Colonic mucosa (tissue), 4 donors: ENCODE measurements at places on chromosomes 7 and 10. TPM values are rescaled to one million over a fixed set of nuclear protein-coding genes. Genes with fewer than 3 reads are reported as not detected.

DNA sequence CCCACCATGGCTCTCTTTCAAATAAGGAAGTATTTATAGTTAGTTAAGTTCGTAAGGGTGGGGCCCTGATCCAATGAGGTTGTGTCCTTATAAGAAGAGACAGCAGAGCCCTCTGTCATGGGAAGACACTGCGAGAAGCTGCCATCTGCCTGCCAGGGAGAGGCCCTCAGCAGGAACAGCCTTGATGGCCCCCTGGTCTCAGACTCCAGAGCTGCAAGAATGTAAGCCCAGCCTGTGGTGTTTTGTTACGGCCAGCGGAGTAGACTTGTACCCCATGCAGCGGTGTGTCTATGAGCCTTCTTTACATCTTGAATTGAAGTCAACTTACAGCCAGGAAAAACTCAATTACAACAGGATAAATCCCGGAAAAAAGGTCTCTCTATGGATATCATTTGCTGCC is 14.3 kb upstream of the LARP4B start:
- DNase-seq: no peak

- DNase-seq: no peak
Observed at GRCh38 chr10:28845009-28845682, 167.8 kb downstream of the BAMBI start.

The OR2A5 gene
- total RNA-seq: not detected

GRCh38 chr10:120172356-120172755 is 279.8 kb downstream of the SEC23IP start:
- DNase-seq: no peak

- no peak for DNase-seq
Observed at GRCh38 chr7:20288036-20288435, 42.7 kb upstream of the ITGB8 start.

DNA sequence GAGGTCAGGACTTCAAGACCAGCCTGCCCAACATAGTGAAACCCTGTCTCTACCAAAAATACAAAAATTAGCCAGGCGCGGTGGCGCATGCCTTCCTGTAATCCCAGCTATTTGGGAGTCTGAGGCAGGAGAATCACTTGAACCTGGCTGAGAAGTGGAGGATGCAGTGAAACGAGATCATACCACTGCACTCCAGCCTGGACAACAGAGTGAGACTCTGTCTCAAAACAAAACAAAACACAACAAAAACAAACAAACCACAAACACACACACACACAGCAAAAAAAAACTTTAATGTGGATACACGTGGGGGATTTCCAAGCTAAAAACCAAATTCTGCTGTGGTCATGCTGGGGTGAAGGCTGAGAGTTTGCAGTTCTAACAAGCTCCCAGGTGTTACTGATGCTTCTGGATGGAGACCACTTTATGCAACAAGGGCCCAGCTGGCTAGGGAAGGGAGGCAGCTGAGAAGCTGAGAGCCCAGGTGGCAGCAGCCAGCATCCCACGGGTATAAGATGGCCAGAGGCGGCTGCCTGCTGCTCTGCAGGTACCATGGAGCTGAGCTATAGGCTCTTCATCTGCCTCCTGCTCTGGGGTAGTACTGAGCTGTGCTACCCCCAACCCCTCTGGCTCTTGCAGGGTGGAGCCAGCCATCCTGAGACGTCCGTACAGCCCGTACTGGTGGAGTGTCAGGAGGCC is at the start of gene ZP3:
ZP3 (plus strand) TSS at position 538 of the 699 bp plus-strand sequence; CDS start at position 553, 15 bp downstream.
- no peak for DNase-seq

GRCh38 chr7:105015390-105015965 is 1.5 kb downstream of the KMT2E start:
- DNase-seq: peak; percentile 72

DNA sequence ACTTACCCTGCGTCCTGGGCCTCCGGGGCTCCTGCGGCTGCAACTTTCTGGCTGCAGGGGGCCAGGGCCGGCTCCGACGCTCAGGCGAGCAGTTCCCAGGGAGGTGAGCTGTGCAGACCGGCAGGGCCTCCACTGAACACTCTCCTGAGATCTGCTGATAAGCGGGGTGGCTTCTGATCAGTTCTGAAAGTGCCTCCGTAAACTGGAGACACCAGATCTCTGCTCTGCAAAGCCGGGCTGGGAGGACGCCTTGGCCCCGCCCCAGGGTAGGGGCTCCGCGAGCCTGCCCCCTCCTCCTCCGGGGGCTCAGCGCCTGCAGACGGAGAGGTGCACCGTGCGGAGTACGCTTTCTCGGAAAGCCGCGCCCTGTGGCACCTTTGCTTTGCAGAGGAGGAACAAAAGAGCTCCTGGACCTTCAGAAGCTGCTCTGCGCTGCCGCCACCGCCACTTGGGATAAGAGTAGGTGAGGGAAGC is 141.3 kb upstream of the VKORC1L1 start:
- no peak for DNase-seq

DNA sequence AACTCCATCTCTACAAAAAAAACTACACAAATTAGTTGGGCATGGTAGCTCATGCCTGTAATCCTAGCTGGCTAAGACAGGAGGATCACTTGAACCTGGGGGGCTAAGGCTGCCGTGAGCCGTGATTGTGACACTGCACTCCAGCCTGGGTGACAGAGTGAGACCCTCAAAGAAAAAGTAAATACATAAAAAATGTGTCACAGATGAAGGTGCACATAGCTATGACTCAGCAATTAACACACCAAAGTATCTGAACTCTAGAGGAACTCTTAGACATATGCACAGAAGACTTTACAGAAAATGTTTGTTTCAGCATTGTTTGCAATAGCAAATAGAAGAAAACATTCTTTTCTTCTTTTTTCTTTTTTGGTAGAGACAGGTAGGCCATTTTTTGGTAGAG is 8.3 kb downstream of the C10orf62 start:
- DNase-seq: no peak

- DNase-seq: no peak
Observed at GRCh38 chr7:94429153-94429552, 34.5 kb downstream of the COL1A2 start.

DNA sequence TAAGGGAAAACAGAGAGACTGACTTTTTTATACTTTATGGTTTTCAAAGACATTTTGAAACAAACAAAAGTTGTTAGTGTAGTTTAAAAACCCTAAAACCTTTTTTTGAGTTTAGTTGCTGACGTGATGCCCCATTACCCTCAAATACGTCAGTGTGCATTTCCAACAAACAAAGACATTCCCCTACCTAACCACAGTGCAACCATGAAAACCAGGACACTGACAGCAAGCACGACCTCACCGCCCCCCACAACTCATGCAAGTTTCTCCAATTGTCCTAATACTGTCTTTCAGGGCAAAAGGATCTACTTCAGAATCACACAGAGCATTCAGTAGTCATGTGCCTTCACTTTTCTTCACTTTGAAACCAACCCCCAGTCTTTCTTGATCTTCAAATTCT is 75.0 kb downstream of the WNT2 start:
- no peak for DNase-seq

- DNase-seq: no peak
Observed at GRCh38 chr10:63563623-63564022, 42.4 kb downstream of the REEP3 start.

The ZNF239 gene
- total RNA-seq: 1.9 TPM

GRCh38 chr7:142412551-142413193 is 154.8 kb upstream of the PRSS58 start:
- peak; percentile 38 for DNase-seq

The PPP1R3C gene
- total RNA-seq: 1.9 TPM

- DNase-seq: no peak
Observed at GRCh38 chr7:158424531-158424930, 163.1 kb downstream of the PTPRN2 start.

- DNase-seq: no peak
Observed at GRCh38 chr7:147279514-147279913, 1162.9 kb downstream of the CNTNAP2 start.

GRCh38 chr7:154868921-154869320 is 134.0 kb downstream of the PAXIP1 start:
- no peak for DNase-seq

DNA sequence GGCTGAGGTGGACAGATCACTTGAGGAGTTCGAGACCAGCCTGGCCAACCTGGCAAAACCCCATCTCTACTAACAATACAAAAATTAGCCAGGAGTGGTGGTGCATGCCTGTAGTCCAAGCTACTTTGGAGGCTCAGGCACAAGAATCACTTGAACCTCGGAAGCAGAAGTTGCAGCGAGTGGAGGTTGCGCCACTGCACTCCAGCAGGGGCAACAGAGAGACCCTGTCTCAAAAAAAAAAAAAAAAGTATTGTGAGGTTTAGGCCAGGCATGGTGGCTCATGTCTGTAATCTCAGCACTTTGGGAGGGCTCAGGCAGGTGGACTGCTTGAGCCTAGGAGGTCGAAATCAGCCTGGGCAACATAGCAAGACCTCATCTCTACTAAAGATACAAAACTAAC is 16.0 kb downstream of the TET1 start:
- no peak for DNase-seq

DNA sequence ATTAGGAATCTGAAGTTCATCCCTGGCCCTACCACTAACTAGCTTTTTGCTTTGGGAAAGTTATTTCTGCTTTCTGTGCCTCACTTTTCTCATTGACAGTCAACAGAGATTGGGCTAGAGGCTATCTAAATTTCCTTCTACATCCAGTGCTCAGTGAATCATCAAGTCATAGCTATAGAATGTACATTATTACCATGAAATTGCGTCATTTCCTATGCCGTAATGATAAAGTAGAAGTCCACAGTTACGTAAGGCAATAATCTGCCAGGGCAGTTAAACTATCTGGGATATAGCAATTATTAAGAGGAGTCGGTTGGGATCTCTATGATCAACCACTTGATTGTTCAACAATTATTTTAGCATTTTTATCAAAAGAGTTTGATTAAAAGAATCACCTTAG is 64.4 kb downstream of the ITGB8 start:
- DNase-seq: no peak

DNA sequence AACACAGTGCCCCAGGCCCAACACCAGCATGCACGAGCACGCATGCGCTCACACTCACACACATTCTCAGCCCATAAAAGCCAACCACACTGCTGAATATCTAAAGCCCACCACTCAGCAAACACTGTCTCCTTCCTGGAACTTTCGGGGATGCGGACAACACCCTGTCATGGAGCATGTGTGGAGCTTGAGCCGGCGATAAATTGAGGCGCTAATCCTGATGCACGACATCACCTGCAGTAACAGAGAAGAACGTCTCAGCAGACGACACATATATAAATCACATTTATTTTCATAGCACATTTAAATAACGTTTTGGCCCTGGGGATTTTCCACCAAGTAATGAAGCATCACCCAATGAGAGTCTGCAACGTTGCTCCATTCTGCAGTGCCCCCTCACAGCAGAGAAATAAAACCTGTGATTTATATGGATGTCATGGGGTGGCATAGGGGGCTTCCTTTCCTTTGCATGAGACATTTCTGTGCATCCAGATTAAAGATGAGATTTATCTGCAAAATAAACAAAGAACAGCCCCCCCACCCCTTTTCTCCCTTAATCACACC is 267.7 kb upstream of the NFE2L3 start:
- no peak for DNase-seq

- DNase-seq: no peak
Observed at GRCh38 chr10:124827474-124827873, 25.9 kb downstream of the ABRAXAS2 start.

The MCM10 gene
- 2.4 TPM for total RNA-seq

The RADIL gene
- 1.9 TPM for total RNA-seq

The MMRN2 gene
- 7.4 TPM for total RNA-seq

DNA sequence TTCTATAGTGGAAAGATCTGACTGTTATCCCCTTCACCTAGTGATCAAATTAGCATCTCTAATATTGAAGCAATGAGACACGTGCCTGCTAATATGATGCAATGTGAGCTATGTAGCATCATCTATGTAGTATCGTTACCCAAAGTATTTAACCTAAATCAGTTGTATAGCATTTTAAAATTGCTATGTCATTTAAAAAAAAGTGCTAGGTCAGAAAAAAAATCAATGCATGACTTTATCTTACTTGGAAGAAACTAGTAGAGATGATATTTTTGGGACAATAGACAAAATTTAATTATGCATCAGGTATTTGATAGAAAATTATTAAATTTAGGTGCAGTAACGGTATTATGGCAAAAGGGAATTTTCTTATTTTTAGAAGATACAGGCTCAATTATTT is 157.3 kb downstream of the CCDC71L start:
- DNase-seq: no peak

The STK31 gene
- total RNA-seq: 0.77 TPM

DNA sequence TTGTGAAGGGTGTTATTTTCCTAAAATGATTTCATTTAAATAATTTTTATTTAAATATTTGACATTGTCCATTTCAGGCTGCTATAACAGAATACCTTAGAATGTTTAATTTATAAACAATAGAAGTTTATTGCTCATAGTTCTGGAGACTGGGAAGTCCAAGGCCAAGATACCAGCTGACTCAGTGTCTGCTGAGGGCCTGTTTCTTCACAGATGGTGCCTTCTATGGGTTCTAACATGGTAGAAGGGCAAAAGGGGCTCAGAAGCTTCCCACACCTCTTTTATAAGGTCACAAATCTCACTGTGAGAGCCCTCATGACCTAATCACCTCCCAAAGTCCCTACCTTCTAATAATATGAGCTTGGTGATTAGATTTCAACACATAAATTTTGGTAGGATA is 50.7 kb downstream of the MTURN start:
- DNase-seq: no peak

GRCh38 chr7:131513245-131514061 is 43.0 kb downstream of the PODXL start:
- DNase-seq: peak; percentile 80

The ARF5 gene
- 150 TPM for total RNA-seq

- DNase-seq: no peak
Observed at GRCh38 chr7:44157116-44158080, 16.3 kb upstream of the MYL7 start.

DNA sequence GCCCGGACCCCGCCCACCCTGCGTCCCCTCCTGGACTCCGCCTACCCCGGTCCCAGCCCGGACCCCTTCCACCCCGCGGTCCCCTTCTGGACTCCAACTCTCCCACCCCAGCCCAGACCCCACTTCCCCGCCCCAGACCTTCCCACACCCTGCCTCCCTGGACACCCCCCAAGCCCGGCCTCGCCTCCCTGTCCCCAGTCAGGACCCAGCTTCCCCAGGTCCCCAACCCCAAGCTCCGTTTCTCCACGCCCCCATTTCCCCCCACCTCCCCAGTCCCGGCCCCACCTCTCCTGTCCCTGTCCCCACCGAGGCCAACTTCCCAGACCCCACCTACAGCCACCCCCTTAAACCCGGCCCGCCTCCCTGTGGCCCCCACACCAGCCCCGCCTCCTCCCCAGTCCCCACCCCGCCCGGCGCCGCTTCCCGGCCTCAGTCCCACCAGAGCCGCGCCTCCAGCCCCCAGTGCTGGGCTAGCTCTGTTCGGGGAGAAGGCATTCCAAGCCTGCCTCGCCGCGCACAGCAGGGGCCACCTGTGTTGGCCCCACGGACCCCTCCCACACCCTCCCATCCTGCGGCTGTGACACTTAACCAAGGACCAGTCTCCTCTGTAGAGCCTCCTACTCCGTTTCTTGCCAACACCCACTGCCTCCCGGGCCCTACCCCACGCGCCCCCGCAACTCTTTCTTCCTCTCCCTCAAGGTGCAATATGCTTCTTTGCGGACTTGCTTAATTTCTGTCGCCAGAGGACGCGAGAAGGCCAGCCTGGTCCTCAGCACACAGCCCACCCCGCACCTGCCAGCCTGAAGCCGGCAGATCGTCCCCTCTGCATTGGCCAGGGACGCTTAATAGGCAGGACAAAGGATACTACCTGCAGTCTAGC is 736 bp upstream of the ITIH5 start:
- no peak for DNase-seq

- no peak for DNase-seq
Observed at GRCh38 chr7:141232286-141233051, 158.6 kb downstream of the TMEM178B start.

GRCh38 chr10:56785292-56785691 is 424.2 kb upstream of the ZWINT start:
- DNase-seq: no peak

GRCh38 chr10:9052767-9053166 is 998.3 kb downstream of the GATA3 start:
- DNase-seq: no peak

The LIPM gene
- total RNA-seq: not detected
